GM12865 (cell line): ENCODE measurements at places on chromosomes 2 and 18.

- no peak for DNase-seq
Measured at GRCh38 chr2:215536510-215536909, 100.6 kb upstream of the FN1 start.

DNA sequence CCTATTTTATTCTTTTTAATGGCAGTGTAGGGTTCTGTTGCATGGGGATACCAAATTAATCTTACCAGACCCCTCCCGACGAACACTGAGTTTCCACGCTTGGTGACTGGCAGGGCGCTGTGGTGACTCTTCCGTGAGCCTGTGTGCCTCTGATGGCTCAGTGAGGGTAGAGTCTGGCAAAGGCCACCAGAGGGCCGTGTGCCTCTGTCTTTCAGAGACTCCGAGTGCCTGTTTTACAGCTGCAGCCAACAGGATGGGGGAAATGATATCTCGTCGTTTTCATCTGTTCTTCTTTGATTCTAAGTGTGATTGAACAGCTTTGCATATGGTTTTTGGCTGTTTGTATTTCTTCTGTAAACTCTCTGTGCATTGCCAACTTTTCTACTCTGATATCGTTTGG is 99.8 kb downstream of the ZNF236 start:
- DNase-seq = peak; percentile 75

DNA sequence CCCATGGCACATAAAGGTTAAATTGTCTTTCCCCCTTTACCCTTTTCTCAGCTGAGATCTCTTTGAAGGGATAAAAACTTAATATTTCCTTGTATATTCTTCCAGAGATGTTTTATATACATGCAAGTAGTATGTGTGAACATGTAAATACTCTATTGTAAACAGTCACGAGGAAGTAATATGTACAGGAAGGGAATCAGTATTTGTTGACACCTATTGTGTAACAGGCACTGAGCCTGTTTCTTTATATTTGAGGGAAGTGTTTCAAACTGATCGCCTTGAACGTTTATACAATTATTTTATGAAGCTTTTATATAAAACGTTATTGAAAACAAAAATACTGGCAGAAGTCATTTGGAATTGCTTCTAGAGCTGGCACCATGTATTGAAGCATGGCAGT is 13.2 kb downstream of the RALBP1 start:
- no peak for DNase-seq

GRCh38 chr2:212028798-212029394 is 509.7 kb downstream of the ERBB4 start:
- DNase-seq = no peak

GRCh38 chr2:119541476-119541875 is 2.8 kb upstream of the CFAP221 start:
- DNase-seq = no peak

- no peak for DNase-seq
Measured at GRCh38 chr2:179532863-179533278, 268.2 kb upstream of the SESTD1 start.

DNA sequence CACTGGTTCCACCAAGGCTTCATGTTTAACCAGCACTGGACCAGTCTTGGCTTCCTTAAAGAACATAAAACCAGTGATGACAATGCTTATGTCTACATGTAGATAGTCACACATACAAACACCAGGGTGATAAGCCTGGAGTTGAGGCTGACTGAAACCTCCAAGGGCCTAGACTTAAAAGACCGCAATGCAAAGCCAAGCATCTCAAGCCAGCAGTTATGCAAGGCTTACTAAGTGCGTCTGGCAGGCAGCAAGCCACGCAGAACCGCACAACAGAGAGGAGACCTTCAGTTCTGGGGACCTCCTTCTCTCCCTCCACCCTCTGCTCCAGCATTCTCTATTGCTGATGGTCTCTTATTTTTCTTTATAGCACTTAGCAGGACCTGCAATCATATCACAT is 63.2 kb upstream of the ACAA2 start:
- no peak for DNase-seq

DNA sequence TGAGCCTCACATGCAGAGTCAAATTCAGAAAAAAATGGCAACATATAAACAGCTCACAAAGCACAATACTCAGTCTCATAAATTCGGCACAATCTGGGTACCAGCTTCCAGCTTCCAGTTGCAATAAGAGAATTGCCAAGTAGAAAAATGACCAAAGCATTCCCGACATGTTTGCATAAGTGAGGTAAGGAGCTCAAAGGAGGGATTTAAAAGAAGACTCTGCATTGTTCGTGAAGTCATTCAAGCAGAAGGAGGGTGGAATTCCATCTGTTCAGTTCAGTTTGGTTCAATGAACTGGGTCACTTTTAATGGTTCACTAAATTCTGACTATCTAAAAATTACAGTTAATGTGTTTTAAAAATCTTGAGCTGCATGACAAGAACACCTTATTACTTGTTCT is 106.7 kb upstream of the KLHL14 start:
- DNase-seq = no peak

GRCh38 chr18:10262566-10262965 is 191.9 kb upstream of the APCDD1 start:
- DNase-seq = no peak

GRCh38 chr2:43022896-43023295 is 203.5 kb downstream of the ZFP36L2 start:
- no peak for DNase-seq

GRCh38 chr18:26765498-26765897 is 100.0 kb downstream of the AQP4 start:
- no peak for DNase-seq
